Hematopoietic multipotent progenitor cell treated with erythropoietin and hydrocortisone succinate and interleukin-3 and kit ligand, for 15 days (in vitro differentiated cells): ENCODE measurements at places on chromosomes 3 and 15.

DNA sequence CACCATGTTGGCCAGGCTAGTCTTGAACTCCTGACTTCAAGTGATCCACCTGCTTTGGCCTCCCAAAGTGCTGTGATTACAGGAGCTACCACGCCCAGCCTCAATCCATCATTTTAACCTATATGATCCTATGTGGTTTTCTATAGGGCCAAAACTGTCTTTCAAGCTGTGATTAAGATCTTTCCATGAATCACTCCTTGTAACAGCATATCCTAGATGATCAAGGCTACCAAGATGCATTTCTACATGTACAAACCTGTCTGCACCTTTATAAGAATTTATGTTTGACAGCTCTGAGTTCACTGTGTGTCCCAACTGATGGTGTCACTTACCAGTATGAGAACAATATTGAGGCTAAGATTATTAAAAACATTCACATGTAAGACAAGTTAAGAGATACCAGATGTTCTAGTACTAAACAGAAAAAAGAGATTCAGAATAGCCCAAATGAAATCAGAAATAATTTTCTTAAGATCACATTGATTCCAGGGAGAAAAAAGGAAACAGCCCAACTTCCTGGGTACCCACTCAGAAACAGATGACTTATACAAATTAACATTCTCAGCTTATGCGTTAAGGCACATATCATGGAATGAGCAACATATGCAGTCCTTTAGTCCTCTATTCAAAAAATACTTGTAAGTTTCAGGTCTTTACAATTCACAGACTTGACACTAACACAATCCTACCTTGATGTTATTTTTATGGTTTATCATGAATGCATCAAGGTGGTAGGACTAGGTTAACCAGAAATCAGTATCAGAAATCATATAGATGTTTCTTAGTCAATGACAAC, 24.8 kb upstream of the PPIB start:
- DNase-seq, result no peak

- no peak for DNase-seq
Measured at GRCh38 chr3:14127516-14128161, 2.8 kb downstream of the TMEM43 start.

GRCh38 chr3:104575634-104576033, 791.1 kb upstream of the ALCAM start:
- no peak for DNase-seq

- no peak for DNase-seq
Measured at GRCh38 chr3:188244395-188244861, 90.5 kb downstream of the LPP start.

DNA sequence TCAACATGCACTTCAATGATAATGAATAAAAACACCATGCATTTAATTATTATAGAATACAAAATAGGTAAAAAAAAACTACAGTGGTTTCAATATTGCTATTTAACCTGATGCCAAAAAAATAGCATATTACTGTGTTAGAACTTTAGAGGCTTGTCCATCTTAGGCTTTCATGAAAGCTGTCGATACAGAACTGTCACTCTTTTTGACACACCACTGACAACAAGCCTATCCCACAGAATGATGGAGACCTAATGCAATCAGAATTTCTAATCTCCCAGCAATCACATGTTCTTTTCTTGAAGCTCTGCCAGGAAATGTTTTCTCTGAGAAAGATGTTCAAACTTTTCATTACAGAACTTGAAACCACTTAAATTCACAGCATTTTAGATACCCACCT, 490.3 kb upstream of the EPHA6 start:
- DNase-seq, result no peak

GRCh38 chr3:155110996-155111901, 31.1 kb downstream of the MME start:
- DNase-seq, result no peak

DNA sequence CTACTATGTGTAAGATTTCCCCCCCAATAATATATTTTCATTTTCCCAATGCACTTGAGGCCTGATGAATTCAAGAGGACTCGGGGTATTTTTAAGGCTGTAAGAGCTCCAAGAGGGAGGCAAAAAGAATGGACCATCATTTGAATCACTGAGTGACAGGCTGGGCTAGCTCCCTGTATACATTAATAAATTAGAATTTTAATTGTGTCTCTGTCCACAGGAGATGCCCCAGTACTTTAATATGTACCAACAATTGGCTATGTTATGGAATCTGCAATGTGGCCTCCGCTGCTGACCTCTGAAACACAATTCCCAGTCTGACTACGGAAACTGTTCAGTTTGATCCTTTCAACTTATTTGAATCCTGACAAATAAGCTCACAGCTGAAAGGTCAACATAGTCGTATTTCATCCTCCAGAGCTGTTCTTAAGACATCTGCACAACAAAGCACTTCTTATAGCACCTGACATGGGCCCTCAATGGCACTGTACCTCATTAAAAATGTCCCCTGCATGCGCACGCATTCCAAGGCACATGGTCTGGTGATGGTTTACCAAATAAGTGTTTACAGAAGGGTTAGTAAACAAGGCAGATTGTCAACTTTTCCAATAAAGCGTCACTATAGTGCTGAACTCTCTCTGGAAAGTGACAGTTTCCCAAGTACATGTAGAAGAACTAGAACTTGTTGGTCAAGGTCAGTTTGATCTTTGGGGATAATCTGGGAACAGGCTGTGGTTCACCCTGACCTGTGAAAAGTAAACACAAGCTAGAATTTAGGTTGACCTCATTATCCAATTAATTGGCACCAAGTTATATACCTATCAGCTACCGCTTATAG, 472.9 kb downstream of the FOXP1 start:
- DNase-seq, result no peak

GRCh38 chr3:39000008-39000450, 51.7 kb downstream of the SCN11A start:
- peak; percentile 48 for DNase-seq

- no peak for DNase-seq
Measured at GRCh38 chr3:18579661-18580060, 154.5 kb upstream of the SATB1 start.

DNA sequence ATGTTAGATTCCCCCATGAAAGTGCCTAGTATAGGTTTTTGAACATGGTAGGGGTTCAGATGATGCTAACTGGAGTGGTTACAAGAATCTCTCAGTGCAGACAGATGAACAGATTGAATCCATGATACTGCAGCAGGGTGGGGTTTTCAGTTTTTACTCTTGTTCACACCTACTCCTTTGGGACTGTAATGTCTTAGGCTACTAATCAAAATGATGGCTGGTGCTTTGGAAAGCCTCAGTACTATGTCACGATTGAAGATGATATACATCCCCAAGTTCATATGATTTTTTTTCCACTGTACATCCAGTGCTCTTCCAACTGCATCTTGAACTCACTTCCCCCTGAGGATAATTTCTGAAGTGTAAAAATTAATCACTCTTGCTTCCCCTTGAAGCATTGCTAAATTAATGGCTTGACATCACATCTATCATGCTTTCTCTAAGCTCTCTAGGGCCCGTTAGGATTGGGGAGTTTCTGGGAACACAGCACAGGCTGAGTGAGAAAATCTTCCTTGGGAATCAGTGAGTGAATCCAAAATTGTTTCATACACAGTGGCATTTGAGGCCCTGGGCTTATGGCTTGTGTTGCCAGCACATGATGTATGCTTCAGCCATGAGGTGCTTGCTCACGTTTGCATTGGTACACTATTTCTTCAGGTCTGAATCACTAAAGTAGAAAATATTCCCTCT, 115.0 kb upstream of the TPRG1 start:
- DNase-seq, result no peak

GRCh38 chr3:141231101-141231951, at the start of gene PXYLP1:
TSS of gene PXYLP1 (plus strand) at chr3:141231825. CDS start at chr3:141260176, 28,351 bp downstream.
- peak; percentile 69 for DNase-seq

DNA sequence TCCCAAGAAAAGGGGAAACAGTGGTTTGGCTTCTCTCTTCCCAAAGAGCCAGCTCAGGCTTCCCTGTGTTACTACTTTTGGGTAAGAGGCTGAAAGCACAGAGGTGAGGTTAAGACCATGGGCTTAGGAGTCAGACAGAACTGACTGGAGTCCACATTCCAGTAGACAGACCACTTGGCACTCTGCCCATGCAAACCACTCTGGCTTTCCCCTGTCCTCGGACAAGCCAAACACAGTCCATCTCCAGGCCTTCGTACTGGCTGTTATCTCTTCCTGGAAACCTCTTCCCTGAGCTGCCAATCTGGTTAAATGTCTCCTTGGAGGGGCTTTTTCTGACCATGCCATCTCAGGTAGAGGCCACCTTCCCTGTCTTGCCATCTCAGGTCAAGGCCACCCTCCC, 53.1 kb upstream of the FAM3D start:
- DNase-seq, result no peak

GRCh38 chr3:10763248-10763620, 52.8 kb upstream of the SLC6A11 start:
- DNase-seq, result no peak

DNA sequence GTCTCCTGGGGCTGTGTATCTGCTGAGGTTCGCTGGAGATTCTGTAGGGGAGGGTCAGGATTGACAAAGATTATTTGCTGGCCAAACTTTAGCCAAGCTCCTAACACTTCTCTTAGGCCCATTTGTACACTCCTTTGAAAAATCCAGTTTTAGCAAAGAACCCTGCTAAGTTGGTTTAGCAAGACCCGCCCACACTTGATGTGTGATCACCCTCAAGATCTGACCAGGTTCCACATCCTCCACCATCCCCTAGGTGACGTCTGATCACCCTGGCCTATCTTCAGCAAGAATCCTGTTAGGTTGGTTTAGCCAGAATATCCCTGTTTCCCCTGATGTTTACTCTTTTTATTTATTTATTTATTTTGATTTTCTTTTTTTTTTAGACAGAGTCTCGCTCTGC, 14.8 kb upstream of the SLC35G2 start:
- DNase-seq, result no peak

DNA sequence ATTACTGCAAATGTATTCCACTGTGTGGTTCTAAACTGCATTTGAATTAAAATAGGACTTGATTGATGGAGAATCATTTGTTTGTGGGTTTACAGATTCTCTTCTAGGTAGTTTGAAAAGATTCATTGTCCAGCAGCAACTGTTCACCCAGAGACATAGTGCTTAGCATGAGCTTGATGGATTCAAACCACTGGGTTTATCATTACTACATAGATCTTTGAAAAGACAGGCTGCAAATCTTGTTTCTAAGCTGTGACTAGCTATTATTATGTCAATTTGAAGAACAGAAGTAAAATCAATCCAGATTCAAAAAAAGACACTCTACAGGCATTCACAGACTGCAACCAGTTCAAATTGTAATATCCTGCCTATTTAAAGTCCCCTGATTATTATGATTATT, 49.8 kb downstream of the MBNL1 start:
- no peak for DNase-seq

- no peak for DNase-seq
Measured at GRCh38 chr3:44334326-44334725, 4.2 kb upstream of the TCAIM start.

DNA sequence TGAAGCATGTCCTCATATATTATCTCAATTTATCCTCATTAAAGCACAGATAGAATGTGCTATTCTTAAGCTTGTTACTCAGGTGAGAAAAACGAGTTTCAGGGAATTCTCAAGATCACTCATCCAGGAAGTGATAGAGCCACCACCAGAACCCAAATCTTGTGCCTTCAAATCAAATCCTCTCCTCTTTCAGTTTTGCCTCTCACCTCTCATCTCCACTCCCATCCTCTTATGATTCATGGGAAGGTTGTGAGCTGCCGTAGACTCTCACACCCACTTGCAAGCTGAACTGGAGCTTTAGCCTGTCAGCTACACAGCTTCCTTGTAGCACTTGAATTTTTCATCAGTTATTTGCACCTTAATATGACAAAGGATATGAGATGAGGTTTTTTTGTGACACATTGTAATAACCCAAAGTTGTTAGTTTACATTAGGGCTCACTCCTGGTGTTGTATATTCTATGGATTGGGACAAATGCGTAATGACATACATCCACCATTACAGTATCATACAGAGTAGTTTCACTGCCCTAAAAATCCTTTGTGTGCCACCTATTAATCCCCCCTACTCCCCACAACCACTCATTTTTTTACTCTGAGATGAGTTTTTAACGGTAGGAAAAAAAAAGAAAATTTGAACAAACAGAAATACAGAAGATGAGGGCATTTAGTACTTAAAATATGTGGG, 25.7 kb downstream of the GPR15 start:
- no peak for DNase-seq

DNA sequence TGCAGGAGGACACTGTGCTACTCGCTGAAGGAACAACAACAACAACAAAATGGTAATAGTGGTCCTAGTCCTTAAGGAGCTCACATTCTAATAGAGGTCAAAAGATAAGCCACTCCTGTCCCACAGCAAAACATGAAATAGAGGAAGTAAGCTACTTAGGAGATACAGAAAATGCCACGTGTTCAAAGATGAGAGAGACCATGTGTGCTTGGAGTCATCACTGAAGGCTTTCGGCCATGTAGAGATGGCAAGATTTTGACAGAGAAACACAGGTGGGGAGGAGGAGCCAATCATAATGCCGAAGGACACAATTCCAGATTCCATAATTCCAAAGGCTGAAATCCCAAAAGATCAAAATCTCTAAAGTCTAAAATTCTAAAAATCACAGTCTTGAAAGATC, 24.8 kb upstream of the RIOX2 start:
- DNase-seq, result no peak

DNA sequence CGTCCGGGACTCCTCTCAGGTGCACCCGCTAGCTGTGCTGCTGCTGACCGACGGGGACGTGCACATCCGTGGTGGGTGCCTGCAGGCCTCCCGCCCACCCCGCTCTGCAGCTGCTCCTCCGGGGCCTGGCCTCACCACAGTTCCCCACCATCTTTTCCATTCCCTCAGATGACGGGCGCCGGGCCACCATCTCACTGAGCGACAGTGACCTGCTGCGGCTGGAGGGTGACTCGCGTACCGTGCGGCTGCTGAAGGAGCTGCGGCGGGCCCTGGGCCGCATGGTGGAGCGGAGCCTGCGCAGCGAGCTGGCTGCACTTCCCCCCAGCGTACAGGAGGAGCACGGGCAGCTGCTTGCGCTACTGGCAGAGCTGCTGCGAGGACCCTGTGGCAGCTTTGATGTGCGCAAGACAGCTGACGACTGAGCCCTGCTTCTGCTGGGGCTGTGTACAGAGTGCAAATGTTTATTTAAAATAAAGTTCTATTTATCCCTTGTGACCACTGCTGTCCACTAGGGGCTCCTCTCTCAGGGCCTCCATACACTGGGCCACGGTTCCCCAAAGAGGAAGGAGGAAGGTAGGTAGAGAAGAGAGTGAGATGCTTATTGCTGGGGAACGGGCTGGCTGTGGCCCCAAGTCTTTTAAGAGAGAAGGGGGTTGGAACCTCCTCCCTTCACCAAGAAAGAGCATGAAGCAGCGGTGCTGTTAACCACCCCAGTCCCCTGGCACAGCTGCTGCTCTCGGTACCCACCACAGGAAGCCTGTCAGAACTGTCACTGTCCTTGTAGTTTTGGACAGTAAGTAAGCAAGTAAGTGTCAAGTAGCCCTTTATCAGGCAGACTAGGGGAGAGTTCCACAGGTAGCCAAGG, 47.0 kb downstream of the DHX30 start:
- DNase-seq, result no peak

DNA sequence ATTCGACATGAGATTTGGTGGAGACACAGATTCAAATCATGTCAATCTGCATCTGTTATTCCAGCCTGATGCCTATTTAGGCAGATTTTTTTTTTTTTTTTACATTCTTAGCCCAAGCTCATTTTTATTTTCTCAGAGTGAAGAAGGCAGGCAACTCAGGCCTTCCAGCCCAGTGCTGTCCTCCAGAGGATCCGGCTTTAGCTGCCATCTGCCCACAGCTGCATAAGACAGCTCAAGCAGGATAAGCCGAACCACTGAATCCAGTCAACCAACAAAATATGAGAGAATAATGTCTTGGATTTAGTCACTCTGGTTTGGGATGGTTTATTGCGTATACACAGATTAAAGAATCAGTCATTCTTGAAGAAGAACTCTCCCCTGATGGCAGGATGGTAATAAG, 19.9 kb upstream of the COLQ start:
- DNase-seq, result no peak
